ENCODE measurements at places on chromosomes 4 and X.

DNA sequence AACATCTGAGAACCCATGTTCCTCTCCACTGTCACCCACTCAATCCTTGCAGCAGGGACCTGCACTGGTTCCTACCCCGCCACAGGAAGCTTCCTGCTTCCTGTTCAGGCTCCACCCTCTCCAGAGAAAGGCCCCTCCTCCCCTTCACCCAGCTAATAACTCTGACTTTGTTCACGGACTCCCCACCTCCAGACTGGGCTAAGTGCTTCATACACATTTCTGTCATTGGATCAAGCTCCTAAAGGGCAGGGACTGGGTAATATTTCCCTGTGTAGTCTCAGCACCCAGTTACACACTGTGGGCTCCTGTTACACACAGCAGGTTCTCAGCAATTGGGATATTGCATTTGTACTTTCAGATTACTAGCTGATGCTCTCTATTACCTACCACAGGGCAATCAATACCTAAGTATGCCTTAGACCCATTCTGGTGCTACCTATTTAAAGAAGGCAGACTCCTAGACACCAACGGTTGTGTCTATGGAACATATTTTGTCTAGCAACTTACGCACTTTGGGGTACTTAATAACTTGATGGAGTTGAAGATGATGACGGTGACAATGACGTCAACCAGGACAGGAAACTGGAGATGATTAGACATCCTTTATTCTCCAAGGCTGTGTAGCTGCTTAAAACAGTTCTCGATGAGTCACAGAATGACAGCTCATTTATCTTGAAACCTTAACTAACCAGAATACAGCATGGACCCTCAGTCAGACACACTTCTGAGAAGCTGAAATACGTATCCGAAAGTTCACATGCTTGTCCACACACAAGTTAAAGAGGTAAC lies 58.1 kb downstream of the MAML3 start:
- no peak for DNase-seq

- no peak for DNase-seq
Observed at GRCh38 chrX:112368371-112368770, 285.8 kb upstream of the TRPC5 start.

DNA sequence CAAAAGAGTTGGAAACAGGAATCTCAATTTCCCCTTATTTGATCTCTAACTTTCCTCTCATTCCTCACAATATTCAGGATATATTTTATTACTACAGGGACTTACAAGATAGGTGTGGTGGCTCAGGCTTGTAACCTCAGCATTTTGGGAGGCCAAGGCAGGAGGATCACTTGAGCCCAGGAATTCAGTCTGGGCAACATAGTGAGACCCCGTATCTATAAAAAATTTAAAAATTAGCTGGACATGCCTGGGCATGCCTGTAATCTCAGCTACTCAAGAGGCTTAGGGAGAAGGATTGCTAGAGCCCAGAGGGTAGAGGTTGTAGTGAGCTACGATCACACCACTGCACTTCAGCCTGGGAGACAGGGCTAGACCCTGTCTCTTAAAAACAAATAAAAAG lies 200.4 kb downstream of the CAMK2D start:
- DNase-seq: no peak

DNA sequence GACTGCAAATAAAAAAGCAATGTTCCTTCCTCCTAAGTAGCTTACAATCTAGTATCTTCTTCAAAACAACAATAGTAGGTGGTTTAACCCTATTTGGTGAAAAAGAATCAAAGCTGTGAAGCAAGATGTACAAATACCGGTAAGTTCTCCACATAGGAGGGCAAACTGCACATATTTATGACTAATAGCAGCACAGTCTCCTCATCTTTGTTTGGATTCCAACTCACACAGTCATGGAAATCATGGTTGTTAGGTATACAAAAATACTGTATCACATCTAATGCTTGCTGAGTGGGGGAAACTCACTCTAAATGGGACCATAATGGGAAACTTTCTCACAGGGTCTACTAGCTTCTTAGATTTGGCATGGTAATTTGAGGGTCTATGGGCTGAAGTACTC lies 597.2 kb downstream of the INPP4B start:
- DNase-seq: no peak

- DNase-seq: no peak
Observed at GRCh38 chr4:54837576-54838140, 179.9 kb downstream of the KIT start.

DNA sequence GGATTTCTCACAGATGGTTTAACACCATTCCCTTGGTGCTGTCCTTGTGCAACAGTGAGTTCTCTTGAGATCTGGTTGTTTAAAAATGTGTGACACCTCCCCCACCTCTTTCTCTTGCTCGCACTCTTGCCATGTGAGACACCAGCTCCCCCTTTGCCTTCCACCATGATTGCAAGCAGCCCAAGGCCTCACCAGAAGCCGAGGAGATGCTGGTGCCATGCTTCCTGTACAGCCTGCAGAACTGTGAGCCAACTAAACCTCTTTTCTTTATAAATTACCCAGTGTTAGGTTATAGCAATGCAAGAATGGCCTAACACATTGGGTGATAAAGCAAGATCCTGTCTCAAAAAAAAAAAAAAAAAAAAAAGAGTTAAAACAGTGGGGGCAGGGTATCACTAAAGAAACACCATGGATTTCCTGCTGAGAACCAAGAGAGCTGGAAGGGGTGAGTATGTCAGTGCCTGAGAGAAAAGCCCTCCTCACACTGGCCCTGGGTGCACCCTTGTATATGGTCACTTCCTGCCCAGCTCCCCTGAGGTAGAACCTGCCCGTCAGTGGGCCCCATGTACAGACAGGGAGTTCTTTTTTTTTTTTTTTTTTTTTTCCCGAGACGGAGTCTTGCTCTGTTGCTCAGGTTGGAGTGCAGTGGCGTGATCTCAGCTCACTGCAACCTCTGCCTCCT lies 46.4 kb downstream of the APOO start:
- no peak for DNase-seq

GRCh38 chr4:3487861-3488260 lies 24.8 kb downstream of the DOK7 start:
- no peak for DNase-seq

DNA sequence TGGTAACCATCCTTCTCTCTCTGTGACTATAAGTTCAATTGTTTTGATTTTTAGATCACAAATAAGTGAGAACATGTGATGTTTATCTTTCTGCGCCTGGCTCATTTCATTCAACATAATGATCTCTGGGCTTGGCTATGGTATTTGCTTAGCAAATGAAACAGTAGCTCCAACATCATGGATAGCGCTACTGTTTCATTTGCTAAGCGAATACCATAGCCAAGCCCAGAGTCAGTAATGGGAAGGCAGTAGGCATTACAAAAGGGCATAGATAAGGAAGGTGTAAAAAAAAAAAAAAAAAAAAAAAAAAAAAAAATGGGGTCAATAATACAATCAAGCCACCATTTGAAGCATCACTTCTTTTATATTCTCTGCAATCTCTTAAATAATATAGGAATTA lies 469.0 kb upstream of the ATOH1 start:
- DNase-seq: no peak

GRCh38 chrX:133412246-133412645 lies 3.0 kb downstream of the GPC4 start:
- no peak for DNase-seq

GRCh38 chrX:12936947-12937346 lies 30.5 kb downstream of the TLR8 start:
- DNase-seq: no peak

- no peak for DNase-seq
Observed at GRCh38 chr4:37839426-37839825, 12.9 kb downstream of the PGM2 start.

- DNase-seq: no peak
Observed at GRCh38 chr4:55446578-55446922, 50.8 kb downstream of the TMEM165 start.

DNA sequence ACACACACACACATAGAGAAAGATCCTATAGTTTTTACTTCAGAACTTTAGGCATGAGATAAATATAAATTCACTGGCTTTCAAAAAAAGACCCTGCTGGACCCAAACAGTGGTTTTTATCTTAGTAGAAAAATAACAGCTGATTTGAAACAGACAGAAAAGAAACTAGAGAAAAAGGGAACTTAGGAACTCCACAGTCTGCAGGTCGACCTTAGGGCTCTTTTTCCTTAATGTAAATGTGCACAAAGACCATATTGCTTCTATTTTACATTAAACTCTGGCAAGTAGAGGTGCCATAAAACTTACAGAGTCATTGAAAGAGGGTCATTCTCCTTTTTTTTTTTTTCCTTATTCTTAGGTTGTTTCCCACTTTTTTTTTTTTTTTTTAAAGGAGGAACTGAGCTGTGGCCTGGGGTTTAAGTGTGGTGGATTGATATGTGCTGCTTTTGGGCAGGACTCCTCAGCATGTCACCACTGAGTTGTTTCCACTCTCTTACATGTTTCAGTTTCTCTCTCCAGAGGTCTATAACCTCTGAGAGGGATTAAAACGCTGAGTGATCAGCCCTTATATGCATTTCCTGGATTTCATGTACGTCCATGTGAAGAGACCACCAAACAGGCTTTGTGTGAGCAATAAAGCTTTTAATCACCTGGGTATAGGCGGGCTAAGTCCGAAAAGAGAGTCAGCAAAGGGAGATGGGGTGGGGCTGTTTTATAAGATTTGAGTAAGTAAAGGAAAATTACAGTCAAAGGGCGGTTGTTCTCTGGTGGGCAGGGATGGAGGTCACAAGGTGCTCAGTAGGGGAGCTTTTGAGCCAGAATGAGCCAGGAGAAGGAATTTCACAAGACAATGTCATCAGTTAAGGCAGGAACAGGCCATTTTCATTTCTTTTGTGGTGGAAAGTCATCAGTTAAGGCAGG lies 70.8 kb upstream of the PACRGL start:
- no peak for DNase-seq

DNA sequence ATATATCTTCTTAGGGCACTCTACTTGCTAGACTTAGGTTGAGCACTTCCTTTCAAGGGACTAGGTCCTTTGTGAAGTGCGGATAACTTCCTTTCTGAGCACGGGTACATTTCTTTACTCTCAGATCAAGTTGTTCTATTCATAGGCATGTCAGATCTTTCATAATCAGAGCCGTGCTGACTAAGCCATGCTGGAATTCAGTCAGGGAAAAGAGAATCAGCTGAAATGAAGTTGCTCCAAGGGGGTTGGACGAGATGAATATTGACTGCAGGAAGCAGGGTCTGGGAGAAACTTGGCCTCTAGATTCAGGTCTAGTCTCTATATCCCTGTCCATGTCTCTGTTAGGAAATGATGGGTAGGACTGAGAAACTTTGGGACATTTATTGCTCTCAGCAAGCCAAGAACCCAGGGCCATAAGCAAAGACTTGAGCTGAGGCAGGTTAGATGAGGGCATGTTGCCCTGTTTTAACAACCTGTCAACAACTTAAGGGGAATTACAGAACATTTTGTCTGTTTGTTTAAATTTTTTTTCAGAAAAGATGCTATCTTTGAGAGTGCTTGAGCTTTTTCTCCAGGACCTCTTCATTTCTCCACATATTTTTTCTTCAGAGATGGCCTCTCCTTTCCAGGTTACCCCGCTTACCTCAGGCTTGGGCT lies 28.3 kb downstream of the AREG start:
- no peak for DNase-seq

DNA sequence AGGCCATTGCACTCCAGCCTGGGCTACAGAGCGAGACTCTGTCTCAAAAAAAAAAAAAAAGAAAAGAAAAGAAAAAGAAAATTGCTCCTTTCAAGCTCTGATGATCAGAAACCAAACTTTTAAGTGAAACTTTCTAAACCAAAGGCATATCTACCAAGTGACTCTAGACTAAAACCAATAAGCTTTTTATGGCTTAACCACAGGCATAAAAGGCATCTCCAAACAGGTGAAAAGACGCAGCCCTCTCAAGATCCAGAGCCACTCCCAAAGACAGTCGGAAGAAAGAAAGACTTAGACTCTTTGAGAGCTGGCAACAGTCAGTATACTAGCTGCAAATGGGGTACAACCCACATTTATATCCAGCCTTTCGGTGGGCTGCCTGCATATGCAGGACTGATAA lies 117.1 kb upstream of the AP1S2 start:
- no peak for DNase-seq

- DNase-seq: no peak
Observed at GRCh38 chrX:154488336-154489075, 1.9 kb downstream of the SLC10A3 start.
